ENCODE measurements at places on chromosomes 11 and 22.

DNA sequence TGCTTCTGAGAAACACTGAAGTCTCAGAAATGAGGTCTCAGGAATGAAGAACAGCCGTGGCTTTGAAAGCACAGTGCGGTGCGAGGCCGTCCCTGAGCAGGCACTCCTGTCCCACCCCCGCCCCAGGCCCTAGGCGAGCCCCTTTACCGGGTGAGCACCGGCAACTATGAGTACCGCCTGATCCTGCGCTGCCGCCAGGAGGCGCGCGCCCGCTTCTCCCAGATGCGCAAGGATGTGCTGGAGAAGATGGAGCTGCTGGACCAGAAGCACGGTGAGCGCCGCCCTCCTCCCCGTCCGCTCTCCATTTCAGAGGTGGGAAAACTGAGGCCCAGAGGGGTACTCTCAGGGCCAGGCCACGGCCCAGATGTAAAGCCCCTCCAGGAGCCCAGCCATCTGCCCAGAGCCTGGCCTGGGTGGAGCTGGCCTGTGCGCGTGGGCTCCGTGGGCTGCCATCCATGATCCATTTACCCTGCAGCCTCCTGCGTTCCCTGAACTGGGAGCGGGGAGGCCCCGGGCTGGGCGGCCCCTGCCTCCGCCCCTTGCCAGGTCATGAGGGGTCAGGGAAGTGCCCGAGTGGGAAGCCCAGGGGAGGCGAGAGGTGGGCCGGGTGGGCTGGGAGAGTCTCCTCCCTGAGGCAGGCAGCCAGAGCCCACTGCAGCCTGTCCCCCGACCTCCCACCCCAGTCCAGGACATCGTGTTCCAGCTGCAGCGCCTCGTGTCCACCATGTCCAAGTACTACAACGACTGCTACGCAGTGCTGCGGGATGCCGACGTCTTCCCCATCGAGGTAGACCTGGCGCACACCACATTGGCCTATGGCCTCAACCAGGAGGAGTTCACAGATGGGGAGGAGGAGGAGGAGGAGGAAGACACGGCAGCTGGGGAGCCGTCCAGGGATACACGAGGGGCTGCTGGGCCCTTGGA lies 9.5 kb downstream of the SLC16A8 start:
- ATAC-seq: no peak

- no peak for ATAC-seq
These were observed 9.5 kb upstream of the MICAL2 start for GRCh38 chr11:12100841-12101242.

DNA sequence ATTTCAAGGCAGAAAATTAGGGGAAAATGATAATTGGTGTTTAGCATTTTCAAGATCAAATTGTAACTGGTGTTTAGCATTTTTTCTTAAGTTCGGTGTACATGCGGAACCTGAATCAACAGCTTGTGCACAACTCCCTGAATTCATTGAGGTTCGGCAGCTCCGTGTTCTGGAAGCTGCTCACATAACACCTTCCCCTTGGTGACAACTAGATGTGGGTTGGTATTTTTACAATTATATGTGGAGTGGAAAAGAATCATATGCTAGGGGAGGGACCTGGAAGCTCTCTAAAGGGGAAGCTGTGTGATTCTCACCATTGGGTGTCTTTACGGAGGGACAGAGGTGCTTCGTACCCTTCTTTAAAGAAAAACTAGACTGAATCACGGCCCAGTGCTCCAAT lies 199.0 kb upstream of the MTNR1B start:
- ATAC-seq: no peak

DNA sequence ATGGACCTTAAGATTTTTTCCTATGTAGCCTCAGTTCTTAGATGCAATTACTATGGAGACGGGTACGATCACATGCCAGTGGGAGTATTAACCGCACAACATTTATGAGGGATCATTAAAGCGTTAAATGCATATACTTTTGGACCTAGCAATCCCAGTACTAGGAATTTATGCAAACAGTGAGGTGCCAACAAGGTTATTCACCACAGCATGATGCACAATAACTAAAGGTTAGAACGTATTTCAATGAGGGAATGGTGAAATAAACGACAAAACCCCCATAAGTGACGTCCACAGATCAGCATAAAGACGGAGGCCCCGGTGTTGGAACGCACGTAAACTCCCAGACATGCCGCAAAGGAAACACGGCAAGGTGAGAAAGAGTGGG lies 539 bp downstream of the SIRT3 start:
- ATAC-seq: peak; percentile 25

GRCh38 chr11:68016904-68017817 lies 7.0 kb downstream of the ALDH3B1 start:
- ATAC-seq: no peak

GRCh38 chr11:119109843-119110242 lies 2.7 kb downstream of the C2CD2L start:
- ATAC-seq: no peak

GRCh38 chr11:47314992-47315391 lies 37.5 kb downstream of the MYBPC3 start:
- peak; percentile 39 for ATAC-seq

- ATAC-seq: no peak
These were observed 27.3 kb downstream of the FAM118A start for GRCh38 chr22:45336971-45337431.

DNA sequence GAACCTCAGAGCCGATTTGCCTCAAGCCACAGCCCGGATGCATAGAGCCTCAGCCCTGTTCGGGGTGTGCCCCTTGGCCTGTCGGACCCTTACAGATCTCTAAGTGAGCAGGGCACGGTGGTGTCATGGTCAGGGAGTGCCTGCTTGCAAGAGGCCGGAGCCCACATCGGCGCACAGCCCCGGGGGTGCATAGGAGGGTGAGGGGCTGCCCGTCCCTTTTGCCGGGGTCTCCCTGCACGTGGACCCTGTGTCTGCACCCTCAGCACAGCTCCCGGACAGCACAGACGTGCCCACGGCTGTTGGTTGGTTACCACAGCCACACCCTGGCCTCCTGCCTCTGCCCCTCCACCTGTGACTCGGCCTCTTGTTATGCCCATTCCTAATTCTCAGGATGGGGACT lies 6.5 kb downstream of the RAB36 start:
- ATAC-seq: no peak

- ATAC-seq: peak; percentile 94
These were observed 716 bp upstream of the DDB2 start for GRCh38 chr11:47213950-47214565.

- no peak for ATAC-seq
These were observed 22.6 kb upstream of the CAT start for GRCh38 chr11:34416088-34416487.
